ENCODE measurements at places on chromosomes 4 and X.

DNA sequence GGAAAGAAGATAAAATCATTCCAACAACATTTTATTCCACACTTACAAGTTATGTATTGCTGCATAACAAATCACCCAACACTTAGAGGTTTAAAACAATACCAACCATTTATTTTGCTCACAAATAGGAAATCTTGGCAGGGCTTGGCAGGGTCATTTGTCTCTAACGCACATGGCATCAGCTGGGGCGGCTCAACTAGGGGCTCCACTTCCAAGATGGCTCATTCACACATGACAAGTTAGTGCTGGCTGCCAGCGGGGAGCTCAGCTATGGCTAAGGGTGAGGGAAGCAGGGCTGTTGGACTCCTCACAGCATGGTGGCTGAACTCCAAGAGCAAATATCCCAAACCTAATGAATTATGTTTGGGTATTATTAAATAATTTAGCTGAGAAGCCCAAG, 377.0 kb downstream of the ZNF674 start:
- no peak for DNase-seq

DNA sequence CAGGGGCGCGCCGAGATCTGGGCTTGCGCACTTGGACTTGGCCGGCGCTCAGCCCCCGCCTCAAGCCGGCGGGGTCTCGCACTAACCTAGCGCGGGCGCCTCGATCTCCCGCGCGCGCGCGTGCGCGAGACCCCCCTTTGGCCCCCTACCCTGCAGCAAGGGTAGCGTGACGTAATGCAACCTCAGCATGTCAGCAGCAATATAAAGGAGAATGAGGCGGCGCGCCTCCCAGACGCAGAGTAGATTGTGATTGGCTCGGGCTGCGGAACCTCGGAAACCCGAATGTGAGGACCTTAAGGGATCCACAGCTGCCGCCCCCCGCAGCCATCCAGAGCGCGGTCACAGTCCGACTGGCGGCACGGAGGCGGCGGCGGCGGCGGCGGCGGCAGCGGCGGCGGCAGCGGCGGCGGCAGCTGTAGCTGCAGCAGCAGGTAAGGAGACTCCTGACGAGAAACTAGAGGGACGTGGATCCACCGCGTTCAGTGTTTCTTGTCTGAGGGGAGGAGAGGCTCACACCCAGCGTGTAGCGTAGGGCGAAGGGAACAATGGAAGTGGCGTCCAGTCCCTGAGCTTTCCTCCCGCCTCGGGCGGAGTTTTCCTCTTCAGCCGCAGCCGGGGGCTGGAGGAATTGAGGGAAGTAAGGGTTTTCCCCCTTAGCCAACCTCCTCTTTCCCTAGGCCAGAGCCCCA, at the start of the genes SATL1 and ZNF711:
SATL1 (minus strand) TSS at position 19 of the 689 bp plus-strand sequence. CDS start 134,811 bp downstream, outside the sequence.
ZNF711 (plus strand) TSS at position 231 of the 689 bp plus-strand sequence. CDS start 3,582 bp downstream, outside the sequence.
- peak; percentile 93 for DNase-seq

- DNase-seq: no peak
Measured at GRCh38 chr4:161285461-161285860, 878.3 kb downstream of the FSTL5 start.

- no peak for DNase-seq
Measured at GRCh38 chrX:153206425-153207046, 27.5 kb downstream of the MAGEA1 start.

DNA sequence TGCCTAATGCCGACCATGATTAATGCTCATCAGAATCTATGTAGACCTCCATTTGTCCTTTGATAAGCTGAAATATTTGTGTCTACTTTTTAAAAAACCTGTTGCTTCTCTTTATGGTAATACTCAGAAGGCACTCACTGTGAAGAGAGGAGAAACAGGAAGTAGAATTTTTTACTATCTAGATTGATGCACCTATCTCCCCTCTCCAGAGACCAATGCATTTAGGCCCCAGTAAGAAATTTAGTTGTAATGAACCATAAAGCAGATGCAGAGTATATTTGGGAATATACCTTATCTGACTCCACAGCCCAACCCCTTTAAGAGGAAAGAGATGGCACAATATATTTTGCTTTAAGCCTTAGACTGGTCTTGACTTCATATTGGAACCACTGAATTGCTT, 11.1 kb downstream of the TBL1X start:
- DNase-seq: no peak

Data from SK-N-DZ (cell line).